HCEC 1CT (cell line): ENCODE measurements at places on chromosomes 6 and 20.

GRCh38 chr6:137933696-137934095, 66.6 kb downstream of the TNFAIP3 start:
- no peak for DNase-seq

- DNase-seq, result no peak
These were observed 931 bp downstream of the UFL1 start for GRCh38 chr6:96522465-96523009.

DNA sequence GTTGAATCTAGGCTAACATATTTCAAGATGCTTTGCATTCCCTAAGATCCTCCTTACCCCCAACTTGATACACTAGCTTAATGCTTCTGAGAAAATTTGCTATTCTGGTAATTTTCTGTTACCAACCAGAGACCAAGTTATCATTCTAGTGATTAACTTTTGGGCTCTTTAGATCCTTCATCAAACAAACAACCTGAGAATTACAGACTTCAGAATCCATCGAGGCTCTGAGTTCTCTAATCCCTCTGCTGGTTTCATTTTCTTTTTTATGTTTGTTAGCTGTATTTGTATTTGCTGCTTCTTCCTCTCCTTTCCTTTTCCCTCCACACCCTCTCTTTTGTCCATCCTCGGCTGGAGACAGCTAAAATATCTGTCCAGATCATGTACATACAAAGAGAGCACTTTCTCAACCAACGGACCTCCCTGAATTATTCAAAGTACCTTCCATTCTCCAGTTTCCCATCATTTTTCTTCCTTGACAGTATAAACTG, 98.7 kb upstream of the RIPOR2 start:
- DNase-seq, result no peak

DNA sequence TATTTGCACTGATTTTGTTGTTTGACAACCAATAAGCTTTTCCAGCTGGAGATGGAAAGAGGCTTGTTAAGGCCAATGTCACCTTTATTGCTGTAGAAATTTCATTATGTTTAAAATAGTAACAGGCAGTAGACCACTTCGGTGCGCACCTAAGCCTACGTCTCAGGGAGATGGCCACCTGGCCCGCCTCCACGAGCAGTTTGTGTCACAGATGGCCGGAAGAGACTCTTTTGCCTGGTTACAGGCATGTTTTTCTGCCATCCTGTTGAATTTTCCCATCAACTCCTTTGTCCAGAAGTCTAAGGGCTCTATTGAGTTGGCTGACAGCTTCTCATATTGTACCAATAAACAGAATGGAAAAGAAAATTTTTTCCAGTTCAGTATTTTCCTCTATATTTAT, 51.0 kb downstream of the SLC9A8 start:
- DNase-seq, result no peak

- no peak for DNase-seq
These were observed 94.6 kb upstream of the INSM1 start for GRCh38 chr20:20273286-20273685.

DNA sequence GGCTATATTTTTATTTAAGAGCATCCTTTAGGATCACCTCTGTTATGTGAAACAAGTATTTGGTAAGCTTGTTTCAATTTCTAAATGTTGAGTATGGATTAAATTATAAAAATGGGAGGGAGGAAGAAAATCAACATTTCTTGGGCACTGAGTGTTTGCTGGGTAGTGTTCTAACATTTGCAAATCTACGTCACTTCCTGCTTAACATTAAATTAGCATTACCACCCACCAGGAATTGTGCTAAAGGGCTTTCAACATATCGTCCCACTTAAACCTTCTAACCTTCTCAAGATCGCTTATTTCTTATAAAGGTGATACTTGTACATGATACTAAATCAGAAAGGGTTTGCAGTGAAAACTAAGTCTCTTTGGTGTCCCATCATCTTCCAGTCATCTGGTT, 7.9 kb upstream of the TMEM217 start:
- no peak for DNase-seq

- no peak for DNase-seq
These were observed 38.3 kb downstream of the MAP7 start for GRCh38 chr6:136511926-136512325.
